Stimulated activated naive CD8-positive, alpha-beta T cell treated with anti-CD3 and anti-CD28 coated beads, Interleukin-15, amount 100 ng/mL, for 72 hours (primary cell): ENCODE measurements at places on chromosomes 7 and 10.
A peak's percentile ranks its signal among the peaks of the same experiment; 100 is the strongest.

- DNase-seq: no peak
These were observed 1.1 kb downstream of the CCDC126 start for GRCh38 chr7:23598296-23598695.

DNA sequence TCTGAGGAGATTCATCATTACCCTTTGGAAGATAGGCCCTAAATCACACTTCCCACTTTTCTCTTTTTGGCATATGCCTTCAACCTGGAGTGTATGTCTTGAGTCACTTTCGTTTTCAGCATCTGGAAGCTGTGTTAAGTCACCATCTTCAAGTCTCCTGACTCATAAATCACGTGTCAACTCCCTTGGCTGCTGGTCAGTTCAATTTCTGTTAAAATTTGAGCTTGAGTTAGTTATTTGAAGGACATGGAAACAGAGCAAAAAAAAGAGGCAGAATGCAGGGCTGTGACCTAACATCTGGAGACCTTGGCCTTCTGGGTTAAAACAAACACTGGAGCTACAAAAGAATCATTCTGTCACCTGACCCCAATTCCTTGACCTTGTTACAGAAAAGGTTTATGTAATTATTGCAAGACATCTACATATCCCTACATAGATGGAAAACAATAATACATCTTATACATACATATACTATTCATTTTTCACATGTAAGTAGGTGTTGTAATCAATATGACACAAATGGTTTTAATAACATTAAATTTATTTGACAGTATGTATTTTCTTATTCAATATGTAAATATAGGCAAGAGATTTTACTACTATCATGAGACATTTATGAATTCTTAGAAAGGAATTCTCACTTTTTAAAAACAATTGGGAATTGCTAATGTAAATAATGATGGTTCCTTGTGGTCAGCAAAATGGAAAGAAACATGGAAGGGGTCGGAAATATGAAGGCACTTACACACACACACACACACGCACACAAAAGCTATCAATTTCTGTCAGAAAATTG lies 169.7 kb upstream of the PHYHIPL start:
- DNase-seq: no peak

DNA sequence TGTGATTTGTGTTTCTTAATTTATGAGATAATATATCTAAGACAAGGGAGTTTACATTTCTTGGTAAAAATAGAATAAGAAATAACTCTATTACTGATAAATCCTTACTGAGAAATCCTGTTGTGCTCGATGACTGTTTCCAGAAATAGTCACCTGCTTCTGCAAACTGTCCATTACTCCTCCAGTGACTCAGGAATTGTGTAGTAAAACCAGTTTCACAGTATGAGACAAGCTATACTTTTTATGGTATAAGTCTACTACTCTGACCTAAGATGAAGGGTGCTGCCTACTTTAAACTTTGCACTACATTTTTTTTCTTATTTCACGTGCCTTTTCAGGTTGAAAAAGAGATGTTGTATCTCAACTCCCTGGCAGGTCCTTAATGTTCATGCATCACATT lies 6.8 kb upstream of the ANKRD22 start:
- DNase-seq: no peak

GRCh38 chr7:152145853-152146466 lies 120.5 kb downstream of the GALNT11 start:
- no peak for DNase-seq

GRCh38 chr10:46240684-46241565 lies 45.9 kb upstream of the ANTXRL start:
- peak; percentile 69 for DNase-seq

- no peak for DNase-seq
These were observed 34.3 kb downstream of the NAPEPLD start for GRCh38 chr7:103114576-103115008.

DNA sequence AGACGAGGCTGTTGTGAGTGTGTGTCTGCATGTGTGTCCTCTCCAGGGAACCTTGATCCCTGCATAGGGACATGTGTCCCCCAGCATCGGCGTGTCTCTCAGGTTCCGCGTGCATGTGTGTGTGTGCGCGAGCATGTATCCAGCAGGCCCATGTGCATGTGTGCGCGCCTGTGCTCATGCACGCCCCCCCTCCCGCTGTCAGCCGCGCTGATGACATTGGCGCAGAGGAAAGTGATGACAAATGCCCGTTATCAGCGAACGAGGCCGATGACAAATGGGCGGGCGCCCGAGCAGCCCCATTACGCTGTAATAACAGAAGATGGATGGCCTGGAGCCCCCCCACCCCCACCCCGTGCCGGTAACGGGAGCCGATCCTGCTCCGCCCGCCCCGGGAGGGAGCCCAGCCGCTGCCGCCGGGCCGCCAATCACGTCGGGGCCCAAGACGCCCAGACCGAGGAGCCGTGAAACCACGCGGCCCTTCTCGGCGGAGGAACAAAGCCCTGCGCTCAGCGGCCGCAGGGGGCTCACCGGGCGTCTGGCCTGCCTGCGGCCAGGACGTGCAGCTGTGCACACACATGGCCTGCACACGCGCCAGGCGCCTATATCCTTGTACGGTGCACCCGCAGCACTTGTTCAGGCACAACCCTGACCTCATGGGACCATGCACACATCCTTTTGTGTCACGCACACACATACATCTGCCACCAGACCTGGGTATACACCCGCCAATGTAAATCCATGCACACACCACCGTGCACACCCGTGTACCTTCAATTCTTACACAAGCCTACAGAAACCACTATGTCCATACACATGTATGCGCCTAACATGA lies 21.5 kb downstream of the POLL start:
- DNase-seq: no peak
